ENCODE measurements at places on chromosomes 7 and 10.

GRCh38 chr10:11598712-11599397, 12.6 kb downstream of the USP6NL start:
- no peak for DNase-seq

GRCh38 chr7:157613575-157614322, 276.9 kb downstream of the DNAJB6 start:
- no peak for DNase-seq

- no peak for DNase-seq
Observed at GRCh38 chr10:70381471-70382421, 679 bp downstream of the LRRC20 start.

- DNase-seq = no peak
Observed at GRCh38 chr7:129569811-129570215, 41.7 kb upstream of the NRF1 start.

DNA sequence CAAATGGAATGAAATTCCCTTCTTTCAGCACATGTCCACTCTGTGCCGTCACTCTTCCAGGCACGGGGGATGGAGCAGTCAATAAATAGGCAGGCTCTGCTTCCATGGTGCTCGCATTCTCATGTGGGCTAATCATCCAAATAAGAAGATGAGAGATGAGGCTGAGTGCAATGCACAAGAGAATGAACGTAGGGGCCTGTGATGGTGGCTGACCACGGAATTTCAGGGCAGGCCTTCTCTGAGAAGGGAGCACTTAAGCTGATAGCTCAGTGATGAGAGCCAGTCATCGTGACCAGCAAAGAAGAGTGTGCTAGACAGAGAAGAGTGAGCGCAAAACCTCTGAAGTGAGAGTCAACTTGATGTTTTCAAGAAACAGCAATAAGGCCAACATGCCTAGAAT, 47.9 kb downstream of the TAF3 start:
- no peak for DNase-seq

DNA sequence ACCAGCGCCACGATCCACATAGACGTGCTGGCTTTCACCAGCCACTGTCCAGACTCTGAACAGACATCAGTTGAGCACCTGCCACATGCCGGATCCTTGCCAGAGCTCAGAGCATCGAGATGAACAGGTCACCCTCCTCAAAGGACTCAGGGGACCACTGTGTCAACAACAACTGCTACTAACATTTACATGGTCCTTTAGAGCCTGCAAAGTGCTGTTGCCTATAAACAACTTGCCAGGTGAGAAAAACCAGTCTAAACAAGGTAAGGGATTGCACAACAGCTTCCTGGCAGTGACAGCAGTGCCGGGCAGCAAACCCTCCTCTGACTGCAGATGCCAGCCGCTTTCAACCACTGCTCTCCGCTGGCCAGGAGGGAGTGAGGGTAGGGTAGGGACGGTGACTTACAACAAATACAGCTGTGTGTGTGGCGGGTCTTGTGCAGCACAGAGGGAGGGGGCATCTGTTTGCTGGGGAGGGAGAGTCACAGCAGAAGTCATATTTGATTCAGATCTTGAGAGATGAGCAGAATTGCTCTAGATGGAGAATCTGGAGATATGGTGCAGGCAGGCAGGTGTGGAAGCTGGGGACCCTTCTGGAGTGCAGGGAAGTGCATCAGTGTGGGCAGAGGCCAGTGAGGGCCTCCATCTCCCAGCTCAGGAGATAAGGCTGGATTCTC, 32.8 kb upstream of the RHEB start:
- DNase-seq = peak; percentile 45

DNA sequence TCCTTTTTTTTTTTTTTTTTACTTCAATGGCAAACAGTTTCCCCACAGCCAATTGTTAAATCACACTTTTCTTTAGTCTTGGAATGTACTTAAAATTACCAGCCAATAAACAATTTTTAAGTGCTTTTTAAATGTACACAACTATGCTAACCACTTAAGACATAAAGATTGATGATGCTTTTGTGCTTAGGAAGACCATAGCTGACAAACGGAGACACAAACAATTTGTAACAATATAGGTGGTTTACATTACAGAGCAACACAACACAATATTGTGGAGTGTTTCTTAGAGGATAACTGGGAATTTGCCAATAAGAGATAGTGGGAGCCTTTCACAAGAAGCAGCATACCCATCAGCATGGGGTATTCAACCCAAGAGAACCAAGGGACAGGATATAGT, 798.5 kb upstream of the IGFBP3 start:
- no peak for DNase-seq

DNA sequence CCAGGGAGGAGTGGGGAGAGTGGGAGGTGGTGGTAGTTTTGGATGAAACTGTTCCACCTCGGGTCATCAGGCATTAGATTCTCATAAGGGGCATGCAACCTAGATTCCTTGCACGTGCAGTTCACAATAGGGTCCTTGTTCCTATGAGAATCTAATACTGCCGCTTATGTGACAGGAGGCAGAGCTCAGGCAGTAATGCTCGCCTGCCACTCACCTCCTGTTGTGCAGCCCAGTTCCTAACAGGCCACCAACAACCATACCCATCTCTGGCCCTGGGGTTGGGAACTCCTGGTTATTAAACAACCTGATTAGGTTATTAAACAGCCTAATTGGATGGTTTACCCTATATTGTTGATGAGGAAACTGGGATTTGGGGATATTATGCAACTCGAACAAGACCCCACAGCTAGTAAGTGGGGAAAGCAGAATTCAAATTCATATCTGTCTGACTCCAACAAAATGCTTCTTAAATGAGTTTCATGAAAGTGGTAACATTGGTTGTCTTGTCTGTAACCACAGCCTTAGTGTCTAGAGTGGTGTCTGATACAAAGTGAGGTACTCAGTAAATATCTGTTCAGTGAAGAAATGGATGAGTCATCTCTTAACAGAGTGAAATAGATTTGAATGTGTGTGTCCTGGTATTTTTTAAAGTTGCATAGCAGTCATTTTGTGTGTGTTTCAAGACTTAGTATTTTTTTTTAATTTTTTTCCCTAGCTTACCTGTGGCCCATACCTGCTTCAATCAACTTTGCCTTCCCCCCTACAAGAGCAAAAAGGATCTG, 101.6 kb downstream of the HECTD2 start:
- DNase-seq = no peak

DNA sequence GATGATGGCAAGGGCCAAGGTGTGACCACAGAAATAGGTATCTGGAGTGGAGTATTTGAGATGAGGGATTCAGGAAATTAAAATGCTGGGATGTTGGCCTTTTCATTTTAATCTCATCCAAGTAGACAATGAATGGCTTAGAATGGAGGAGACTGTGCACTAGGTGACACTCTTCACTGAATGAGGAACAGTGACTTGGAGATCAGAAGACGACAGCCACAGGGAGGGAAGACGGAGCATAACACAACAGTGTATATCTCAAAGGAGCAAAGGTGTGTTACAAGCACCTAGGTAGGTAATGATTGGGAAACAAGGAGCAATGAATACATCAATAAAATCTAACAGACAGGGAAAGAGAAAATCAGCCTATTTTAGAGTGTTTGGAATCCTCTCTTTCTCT, 4.1 kb upstream of the TAX1BP1 start:
- no peak for DNase-seq

DNA sequence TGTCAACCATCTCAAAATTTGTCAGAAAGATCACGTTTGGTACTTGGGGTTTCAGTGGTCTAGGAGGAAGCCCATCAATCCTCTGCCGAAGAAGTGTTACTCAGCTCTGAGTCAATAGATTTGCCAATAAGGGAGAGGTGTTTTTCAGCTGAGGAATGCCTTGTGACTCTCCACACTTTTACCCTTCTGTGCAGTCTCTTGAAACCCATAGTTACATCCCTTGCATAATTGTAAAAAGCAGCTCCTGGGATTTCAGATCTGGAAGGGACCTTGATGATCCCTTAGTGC, 47.5 kb downstream of the INSYN2A start:
- DNase-seq = no peak

DNA sequence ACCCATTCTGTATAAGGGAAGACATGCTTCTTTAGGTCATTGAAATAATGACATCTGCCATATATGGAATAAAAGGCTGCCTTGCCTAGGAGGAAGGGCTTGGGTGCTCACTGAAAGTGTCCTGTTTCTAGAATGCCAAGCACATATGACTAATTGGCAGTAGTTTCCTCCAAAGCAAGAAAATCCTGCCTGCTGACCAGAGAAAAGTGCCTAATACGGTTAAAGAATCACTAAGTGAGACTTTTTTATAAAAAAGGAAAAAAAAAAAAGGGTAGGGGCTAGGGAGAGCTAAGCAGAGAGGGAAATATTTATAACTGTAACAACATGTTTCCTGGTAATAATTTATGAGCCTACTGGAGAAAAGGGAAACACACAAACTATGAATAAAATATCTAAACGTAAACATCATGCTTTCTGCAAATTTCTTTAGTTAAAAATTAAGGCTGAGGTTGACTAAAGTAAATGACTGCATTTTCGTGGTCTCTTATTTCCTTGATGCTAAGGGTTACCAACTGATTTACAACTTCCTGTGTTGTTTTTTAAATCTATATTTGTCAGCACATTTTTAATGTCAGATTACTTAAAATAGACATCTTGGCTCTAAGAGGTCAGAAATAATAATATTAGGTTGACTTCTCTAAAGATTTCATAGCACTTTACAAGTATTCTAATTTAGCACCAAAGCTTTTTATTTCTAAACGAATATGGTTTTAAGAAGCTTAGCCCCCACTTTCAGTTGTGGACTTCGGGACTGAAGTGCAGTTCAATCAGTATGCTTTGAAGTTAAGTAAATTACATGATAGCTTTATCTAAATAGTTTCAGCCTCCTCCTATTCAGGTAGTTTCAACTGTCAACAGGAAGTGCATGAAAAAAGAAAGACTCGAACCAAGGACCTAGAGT, 89.6 kb downstream of the CABCOCO1 start:
- no peak for DNase-seq

DNA sequence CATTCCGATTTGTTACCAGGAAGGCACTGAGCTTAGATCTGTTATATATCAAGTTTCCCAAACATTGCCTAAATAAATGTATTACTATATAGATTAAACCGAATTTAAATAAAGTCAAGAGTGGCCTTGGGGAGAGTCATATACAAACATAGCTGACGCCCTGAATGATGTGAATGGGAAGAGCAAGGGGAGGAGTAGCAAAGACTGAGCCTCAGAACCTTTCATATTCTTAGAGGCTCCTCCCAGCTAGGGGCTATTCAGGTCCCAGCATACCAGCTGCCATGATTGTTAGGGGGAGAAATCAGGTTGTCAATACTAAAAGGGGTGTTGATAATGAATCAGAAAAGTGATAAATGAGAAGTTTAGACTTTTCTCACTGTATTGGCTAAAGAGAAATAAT, 64.7 kb upstream of the ITGB1 start:
- no peak for DNase-seq

DNA sequence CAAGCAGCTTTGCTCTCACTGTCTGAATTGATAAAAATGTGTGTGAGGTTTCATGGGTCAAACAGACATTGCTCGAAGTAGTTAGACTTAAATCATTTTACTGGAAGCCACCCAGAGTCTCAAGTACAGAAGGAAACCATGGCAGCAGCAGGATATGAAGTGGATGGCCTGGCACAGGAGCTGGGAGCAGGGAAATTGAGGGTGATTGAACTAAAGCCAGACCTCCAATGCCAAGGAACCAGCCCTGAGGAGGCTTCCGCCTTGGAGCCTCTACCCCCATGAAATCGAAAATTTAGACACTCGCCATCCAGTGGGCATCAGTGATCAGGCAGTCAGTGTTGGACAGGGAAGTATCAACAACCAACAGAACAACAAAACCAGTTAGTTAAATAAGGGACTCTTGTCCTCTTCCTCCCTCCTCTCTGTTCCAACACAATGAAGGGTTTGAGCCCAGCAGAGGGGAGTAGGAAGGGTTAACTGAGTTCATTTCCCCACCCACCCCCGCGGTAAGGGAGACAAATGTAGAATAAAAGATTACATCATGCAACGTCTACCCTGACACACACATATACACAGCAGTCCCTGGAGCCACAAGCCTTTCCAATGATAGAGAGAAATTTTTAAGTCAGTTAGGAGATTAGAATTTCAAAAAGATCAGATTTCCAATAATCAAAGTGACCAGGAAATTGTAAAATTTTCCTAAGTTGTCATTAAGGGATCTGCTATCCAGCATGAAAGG, 156.3 kb downstream of the SLC16A9 start:
- no peak for DNase-seq

DNA sequence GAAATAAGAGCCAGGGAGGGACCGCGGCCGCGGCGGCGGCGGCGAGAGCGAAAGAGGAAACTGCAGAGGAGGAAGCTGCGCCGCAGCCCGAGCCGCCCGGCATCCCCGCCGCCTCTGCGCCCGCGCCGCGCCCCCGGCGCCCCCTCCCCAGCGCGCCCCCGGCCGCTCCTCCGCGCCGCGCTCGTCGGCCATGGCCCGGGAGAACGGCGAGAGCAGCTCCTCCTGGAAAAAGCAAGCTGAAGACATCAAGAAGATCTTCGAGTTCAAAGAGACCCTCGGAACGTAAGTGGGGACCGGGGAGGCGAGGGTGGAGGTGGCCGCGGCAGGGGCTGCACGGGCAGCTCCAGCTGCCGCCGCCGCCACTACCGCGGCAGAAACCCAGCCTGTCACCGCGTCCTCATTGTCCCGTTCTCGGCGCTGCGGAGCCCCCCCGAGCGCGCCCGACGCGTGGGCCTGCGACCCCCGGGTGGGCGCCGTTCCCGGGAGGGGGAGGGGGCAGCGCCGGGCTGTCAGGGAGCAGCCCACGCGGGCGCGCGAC, 351 bp downstream of the CAMK1D start:
- DNase-seq = no peak

GRCh38 chr10:91636892-91637291, 4.0 kb upstream of the PPP1R3C start:
- no peak for DNase-seq

- no peak for DNase-seq
Observed at GRCh38 chr7:52500841-52501240, 534.6 kb upstream of the POM121L12 start.

Measured in NCI-H187 treated with DMSO at 0.1 percent for 48 hours (cell line).